NCI-H187 treated with DMSO at 0.1 percent for 48 hours (cell line): ENCODE measurements at places on chromosomes 12 and 14.

GRCh38 chr12:18864900-18865561 lies 127.1 kb downstream of the CAPZA3 start:
- no peak for DNase-seq

DNA sequence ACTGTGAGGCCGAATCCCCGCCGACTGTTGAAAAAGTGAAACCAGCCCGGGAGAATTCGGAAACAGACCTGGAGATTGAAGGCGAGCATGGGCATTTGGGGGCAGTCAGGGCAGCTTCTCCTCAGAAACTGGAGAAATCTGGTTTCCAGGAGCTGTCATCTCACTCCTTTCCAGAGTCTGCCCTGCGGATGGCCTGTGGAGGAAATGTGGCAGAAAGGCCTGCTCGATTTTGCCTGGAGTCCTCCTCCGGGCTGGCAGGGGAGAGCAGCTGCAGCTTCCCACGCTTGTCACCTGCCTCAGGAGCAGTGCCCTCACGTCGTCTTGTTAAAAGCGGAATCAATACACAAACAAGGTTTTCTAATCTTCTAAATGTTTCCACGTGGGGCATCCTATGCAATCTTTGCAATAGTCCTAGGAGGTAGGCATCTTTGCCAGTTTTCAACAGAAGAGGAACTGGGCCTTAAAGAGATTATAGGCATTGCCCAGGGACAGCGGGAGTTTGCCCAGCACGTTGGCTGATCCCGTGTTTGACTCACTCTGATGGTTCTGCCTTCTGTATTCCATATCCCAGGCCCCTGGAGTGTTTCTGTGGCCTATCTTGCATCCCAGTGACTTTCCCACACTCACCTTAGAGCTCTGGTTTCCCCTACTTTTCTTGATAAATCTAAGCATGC lies 2.3 kb downstream of the LRRC74A start:
- no peak for DNase-seq

DNA sequence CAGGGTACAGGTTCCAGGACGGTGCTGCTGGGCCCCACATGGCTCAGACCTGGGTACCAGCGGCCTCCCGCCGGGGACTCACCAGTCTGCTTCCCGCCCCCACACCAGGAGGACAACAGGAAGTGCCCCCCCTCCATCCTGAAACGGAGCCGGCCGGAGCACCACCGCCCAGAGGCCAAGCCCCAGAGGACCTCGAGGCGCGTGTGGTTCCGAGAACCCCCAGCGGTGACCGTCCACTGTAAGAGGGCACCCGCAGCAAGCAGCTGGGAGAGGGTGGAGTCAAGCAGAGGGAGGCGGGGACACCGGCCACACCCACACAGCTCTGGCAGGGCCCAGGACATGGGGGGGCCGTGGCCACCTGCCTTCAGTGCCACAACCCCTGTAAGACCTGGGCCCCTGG lies 8.1 kb downstream of the C14orf180 start:
- DNase-seq: no peak

DNA sequence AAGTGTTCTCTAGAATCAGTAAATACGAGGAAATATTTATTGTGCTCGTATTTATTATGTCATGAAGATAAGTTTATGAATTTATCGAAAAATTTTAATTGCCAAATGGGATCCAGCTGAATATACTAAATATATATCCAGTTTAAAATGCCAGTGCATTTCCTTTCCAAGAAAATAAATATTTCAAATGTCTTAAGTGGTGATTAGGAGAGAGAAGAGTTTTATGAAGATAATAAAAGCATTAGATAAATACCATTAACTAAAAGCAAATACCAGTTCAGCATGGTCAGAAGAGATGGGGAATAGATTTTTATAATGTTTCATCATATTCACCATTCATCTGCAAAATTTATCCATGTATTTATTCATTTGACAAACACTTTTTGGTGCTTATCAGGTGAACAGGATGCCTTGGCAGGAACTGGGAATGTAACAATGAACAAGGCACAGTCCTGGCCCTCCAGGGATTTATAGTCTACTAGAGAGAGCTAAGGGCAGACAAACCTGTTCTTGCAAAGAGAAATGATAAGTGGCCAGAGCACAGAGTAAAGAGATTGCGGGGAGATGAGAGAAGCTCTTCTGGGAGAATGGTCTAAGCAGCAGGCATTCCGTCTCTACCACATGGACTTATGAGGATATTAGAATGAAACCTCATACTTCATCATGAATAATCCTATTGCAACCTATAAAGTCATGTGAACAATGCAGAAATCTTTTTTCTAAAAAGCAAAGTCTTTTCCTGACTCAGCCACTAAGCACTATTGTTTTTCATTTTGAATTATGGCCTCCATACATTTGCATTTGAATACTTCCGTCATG lies 143.7 kb upstream of the ABCD2 start:
- DNase-seq: no peak

- no peak for DNase-seq
Measured at GRCh38 chr12:132632521-132633228, 14.1 kb downstream of the P2RX2 start.

- no peak for DNase-seq
Measured at GRCh38 chr14:52801014-52801712, 9.8 kb upstream of the GNPNAT1 start.

DNA sequence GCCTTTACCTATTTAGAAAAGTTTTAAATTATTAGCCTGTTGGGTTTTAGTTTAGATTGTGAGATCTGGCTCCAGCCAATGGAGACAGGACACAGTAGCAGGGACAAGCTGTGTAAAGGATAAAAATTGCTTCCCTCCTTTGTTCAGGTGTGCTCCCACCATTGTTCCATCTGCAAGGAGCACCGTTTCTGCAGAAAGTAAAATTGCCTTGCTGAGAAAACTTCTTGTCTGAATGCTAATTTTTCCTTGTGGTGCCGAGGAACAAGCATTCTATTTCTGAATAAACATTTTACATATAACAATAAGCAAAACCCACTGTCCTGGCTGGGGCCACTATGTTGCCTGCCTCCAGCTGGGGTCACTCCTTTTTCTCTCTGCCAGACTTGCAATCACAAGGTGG lies 72.7 kb upstream of the ZFP36L1 start:
- DNase-seq: no peak

DNA sequence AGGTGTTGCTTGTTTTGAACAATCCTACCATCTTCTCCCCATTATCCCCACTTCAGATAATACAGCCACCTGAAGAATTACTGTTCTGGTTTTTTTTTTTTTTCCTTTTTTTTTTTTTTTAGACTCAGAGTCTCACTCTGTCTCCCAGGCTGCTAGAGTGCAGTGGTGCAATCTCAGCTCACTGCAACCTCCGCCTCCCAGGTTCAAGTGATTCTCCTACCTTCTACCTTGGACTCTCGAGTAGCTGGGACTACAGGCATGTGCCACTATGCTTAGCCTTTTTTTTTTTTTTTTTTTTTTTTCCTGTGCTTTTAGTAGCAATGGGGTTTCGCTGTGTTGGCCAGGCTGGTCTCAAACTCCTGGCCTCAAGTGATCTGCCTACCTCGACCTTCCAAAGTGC lies 179.4 kb upstream of the ABCD2 start:
- DNase-seq: no peak

DNA sequence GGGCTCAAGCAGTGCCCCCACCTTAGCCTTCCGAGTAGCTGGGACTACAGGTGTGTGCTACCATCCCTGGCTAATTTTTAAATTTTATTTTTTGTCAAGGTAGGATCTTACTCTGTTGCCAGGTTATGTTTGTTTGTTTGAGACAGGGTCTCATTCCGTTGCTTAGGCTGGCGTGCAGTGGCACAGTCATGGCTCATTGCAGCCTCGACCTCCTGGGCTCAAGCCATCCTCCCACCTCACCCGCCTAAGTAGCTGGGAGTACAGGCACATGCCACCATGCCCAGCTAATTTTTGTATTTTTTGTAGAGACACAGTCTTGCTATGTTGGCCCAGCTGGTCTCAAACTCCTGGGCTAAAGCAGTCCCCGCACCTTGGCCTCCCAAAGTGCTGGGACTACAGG lies 83.3 kb upstream of the KCNH3 start:
- no peak for DNase-seq

GRCh38 chr14:76867516-76868453 lies 41.6 kb downstream of the LRRC74A start:
- no peak for DNase-seq

- DNase-seq: no peak
Measured at GRCh38 chr12:102095677-102096263, 24.1 kb downstream of the NUP37 start.

DNA sequence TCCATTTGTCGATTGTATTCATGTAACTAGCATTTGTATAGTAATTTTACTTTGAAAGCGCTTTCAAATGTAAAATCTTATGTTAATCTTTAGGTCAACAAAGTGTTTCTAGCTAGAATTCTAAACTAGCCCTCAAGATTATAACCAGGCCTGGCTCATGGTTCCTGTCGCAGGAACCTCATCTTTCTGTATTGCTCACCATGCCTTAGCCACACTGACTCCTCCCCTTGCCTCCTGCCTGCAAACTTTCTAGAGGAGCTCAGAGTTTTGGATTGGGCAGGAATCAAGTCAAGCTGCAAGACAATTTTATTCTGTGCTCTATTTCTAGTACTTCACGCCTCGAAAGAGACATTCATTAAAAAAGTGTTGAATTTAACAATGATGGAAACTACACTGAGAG lies 99.8 kb downstream of the TGFB3 start:
- no peak for DNase-seq

DNA sequence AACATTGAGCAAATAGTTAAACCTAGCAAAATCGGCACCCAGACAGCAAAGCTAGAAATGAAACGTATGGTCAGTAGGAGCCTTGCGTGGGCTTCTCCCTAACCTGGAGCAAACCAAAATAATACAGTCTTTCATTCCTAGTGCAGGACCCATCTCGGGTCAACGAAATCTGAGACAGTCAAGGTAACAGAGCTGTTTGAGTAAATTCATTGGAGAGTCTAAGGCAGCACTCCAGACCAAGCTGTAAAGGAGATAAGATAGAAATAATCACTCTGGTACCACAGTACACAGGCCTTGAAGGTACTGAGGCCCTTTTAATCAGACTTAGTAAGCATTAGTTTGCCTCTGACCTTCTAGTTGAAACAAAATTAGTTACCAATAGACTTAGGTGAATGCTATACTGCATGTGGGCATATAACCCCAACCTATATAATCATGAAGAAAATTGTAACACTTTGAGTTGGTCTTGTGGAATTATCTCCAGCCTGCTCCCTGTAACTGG lies 54.4 kb upstream of the BICD1 start:
- DNase-seq: no peak
